ENCODE measurements at places on chromosomes 12 and 14.

- DNase-seq: no peak
Measured at GRCh38 chr14:81427348-81428058, 27.4 kb upstream of the STON2 start.

DNA sequence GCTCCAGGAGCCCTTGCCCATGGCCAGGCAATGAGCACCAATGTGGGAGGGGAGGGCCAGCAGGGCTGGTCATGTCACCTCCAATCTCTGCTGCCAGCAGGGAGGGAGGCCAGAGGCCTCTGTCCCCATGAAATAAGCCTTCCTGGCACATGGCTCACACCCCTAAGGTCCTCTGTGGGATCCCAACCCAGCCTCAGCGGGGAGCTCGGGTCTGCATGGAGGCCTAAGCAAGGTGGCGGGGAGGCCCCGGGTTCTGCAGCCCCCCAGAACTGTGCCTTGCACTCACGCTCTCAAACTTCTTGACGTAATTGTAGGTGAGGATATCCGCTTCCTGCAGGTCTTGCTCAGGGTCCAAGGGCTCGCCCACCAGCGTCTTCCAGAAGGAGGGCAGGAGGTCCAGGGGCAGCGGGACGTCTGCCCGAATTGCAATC lies 41.7 kb downstream of the TRAFD1 start:
- DNase-seq: no peak

DNA sequence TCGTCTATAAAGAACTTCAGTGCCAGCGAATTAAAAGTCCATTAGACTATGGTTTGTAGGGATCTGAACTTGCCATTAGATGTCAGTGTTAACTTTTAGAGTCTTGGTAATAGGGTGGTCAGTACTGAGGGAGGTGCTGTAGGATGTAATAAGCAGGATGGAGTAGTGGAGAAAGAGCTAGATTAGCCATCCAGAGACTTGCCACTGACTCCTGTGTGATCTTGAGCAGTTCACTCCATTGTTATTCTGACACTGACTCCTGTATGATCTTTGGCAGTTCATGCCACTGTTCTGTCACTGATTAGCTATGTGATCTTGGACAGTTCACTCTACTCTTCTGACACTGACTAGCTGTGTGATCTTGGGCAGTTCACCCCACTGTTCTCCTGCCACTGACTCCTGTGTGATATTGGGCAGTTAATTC lies 133.6 kb downstream of the TTLL5 start:
- DNase-seq: no peak

DNA sequence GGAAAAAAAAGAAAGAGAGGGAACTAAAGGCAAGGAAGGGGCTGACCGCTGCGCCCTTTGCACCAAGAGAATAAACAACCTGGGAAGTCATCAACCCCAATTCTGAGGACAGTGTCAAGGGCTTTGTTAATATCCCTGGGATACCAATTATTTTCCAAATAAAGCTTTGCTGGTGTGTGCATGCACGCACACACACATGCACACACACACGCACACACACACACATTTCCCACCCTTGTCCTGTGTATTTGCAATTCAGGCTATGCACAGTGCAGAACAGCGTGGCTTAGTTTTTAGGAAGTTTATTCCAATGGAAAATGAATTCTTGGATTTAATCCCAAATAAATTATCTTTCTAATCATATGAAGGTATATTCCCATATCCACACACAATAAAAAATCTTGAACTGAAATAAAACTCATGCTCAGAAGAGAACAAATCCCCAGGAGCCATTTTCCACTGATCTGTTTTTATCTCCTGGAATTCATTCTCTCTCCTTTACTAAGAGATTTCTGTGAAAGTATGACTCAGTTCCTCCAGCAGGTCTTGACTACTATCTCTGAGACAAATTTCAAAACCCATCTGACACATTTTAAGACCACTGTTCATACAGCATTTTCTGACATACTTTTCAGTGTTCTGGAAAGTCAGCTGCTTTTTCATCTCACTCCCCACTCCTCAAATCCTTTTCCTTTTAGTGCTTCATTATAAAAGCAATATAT lies 334.4 kb upstream of the ATP2B1 start:
- no peak for DNase-seq

DNA sequence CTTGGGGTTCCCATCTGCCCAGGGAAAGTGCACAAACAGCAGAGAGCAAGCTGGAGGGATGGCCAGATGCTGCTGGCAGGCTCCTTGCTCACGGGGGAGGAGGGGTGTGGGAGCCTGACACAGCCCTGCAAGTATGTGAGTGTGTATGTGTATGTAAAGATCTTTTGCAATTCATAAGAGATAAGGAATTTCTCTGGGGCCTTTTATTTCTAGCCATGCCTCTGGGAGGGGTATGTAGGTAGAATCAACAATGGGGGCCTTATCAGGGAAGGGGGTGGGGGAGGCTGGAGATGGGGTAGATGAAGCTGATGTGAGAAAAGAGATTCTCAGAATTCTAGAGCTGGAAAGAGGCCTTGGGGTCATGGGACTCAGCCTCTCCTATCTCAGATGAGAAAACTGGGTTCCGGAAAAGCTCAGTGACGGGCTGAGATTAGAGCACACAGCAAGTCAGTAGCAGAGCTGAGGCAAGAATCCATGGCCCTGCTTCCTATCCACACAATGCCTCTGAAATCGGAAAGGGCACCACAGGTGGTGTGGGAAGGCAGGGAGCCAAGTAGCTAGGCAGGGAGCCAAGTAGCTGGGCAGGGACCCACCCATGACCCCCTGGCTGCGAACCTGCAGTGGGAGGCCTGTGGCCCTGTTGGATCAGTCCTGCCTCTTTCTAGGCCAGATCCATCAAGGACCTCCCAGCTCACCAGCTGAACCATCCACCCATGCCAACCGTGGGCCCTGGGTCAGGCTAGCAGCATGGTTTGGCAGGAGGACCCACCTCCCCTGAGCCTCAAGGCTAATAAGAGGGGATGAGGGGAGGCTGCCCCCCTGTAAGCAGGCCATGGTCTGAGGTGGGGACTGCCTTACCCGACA lies 54.7 kb downstream of the PLEKHG3 start:
- DNase-seq: no peak

GRCh38 chr14:93036652-93037345 lies 78.9 kb downstream of the ITPK1 start:
- no peak for DNase-seq

GRCh38 chr12:70571705-70572268 lies 65.4 kb downstream of the PTPRB start:
- DNase-seq: no peak

GRCh38 chr12:32906399-32907165 lies 10.0 kb upstream of the PKP2 start:
- no peak for DNase-seq

- DNase-seq: no peak
Measured at GRCh38 chr12:124451637-124452243, 115.7 kb downstream of the NCOR2 start.

DNA sequence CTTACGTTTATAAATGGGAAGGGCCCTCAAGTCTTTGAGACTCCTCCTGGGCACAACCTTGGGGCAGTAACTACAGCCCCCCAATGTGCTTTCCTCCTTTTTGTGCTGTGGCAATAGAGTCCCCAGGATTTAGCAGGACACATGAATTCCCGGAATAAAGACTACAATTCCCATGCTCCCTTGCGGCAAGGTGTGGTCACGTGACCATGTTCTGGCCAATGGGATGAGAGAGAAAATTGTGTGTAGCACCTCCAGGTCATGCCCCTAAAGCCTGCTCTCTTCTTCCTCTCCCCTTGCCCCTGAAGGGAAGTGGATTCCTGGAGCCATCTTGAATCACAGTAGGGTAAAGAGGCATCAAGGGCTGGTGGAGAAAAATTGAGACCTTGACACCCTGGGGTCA lies 295.1 kb upstream of the SFSWAP start:
- no peak for DNase-seq

- no peak for DNase-seq
Measured at GRCh38 chr12:88897723-88898122, 317.5 kb upstream of the KITLG start.

DNA sequence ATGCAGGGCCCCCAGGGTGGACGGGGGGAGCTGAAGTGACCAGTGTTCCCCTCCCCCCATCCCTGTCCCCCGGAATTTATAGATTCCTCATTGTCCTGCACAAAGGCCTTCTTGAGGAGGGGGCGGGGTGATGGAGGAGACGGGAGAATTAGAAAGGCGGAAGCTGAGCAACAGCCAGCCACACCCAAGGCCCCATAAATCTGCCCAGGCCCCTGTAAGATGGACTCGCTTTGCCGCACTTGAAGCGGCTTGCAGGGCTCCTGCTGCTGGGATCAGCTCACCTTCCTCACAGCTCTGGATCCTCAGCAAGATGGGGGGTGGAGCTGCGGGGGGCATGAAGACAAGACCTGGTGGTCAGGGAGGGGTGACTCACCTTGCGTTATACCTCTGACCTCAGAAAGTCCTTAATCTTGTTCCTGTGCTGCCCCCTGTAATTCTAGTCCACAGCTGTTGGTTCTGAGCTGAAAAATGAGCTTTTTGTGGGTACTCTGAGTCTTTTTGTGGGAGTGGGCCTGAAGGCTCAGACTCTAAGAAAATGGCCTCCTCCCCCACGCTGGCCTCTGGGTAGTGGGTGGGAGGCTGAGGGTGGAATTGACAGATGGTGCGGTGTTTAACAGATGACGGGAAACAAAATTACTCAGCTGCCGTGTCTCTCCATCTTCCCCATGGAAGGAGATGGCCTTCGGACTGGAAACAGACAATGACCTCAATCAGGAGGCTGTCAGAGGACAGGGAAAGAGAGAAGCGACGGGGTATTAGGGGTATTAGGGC lies 15.8 kb upstream of the ANKRD33 start:
- DNase-seq: no peak

DNA sequence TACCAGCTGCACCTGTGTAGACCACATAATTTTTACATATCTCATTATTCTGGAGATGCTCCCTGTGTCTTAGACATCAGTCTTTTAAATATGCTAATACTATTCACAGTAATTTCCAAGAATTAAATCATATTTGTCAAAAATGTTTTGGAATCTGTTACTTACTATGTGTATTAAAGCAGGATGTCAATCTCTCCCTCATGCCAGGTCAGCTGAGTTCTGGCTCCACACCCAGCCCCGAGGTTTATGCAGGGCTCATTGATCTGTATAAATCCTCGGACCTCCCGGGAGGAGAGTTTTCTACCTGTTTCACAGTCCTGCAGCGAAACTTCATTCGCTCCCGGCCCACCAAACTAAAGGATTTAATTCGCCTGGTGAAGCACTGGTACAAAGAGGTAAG lies 27.9 kb downstream of the OAS2 start:
- DNase-seq: no peak

DNA sequence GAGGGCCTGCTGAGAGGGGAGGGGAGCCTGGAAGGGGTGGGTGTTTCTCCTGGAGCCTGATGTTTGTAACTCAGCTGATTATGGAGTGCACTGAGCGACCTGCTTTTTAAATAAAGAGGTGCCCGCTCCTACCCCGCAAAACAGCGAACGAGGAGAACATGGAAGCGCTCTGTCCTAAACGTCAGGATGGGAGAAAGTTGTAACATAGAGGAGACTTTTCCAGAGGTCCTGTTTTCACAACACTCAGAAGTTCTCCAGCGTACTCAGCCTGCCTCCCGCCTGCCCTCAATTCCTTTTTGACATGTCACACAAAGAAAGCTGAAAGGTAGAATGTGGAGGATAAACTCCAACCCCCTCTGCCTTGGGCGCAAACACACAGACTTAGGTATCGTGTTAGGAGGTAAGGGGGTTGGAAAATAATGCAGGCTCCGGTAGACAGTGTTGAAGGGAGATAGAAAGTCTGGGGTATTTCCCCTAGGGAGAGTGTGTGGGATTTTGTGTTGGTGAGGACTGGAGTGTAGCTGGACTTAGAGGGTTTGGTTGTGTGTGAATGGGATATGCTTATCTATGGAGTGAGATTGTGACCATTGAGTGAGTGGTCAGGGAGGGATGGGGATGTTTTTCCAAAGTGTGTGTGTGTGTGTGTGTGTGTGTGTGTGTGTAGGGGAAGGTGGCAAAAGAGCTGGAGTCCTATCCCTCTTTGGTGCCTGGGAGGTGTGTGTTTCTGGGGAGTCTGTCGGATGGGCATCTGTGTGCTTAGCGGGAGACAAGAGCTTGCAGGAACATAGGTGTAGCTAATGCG lies 2.1 kb downstream of the NTF3 start:
- DNase-seq: no peak

DNA sequence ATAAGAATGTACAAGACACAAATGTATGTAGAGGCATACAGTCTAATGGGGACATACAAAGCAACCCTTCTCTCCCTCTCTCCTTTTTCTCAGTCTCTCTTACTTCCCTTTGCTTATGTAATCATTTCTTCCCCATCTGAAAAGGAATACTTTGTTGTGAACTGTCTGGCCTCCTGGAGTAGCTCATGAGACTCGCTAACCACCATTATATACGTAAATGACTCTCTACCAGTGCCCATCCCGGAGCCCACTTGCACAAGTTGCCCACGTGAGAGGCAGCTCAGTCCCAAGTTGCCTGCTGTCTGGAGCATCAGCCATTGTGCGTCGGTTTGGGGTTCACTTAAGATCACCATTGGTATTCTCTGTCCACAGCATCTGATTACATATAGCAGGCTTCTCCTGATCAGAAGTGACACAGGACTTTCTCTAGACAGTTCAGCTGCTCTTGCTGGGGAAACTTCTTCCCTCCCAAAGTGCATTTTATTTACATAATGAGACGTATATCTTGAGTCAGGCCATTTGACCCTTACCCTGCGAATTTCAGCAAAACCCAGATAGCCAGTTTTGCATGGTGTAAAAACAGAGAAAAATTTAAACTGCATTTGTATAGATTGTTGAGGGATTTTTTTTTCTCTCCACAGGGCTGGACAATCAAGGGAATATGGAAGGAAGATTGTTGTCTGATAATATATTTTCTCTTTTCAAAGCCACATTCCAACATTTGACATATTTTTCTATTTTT lies 220.7 kb upstream of the EGLN3 start:
- DNase-seq: no peak

DNA sequence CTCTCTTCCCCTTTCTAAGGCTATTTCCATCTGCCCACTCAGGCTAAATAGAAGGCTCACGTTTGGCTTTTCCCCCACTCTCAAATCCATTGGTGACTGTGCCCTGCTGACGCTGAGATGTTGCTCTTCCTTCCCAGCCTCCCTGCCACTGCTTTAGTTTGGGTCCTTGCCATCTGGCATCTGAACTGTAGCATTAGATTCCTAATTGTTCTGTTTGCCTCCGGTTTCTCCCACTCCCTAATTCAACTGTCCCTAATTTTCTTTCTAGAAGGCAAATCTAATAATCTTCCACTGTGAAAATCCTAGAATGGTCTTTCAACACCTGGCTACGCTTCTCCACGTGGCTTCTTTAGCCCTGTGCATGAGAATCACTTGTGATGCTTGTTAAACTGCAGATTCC lies 37.6 kb upstream of the SMOC1 start:
- DNase-seq: no peak

- no peak for DNase-seq
Measured at GRCh38 chr12:108063192-108063591, 65.9 kb upstream of the WSCD2 start.

GRCh38 chr12:4448943-4449850 lies 3.6 kb upstream of the FGF6 start:
- DNase-seq: no peak

Measured in stimulated activated CD8-positive, alpha-beta memory T cell treated with anti-CD3 and anti-CD28 coated beads, Interleukin-2, amount 100 ng/mL, for 48 hours (primary cell).